Colonic mucosa (tissue), 4 donors: ENCODE measurements at places on chromosomes 4 and X.

DNA sequence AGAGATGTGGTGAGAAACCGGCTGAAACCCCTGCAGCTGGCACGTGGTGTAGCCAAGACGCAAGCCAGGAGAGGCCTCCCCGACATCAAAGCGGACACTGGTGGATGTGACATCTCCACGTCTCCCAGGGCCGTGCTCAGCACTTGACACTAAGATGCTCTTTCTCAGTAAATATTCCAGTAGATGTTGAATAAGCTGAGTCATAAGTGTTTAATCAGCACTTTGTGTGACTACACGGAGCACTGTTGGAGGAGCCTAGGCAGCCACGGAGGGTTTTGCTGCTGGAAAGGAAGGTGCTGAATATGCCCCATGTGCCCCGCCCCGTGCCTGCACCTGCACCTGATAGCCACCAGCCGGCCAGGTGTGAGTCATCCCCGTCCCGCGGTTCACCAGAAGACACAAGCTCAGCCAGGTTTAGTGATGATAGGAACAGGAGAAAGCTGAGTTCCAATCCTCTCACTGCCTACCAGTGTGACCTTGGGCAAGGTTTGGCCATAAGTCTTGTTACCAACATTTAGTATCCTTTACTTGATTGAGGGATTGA, 29.0 kb upstream of the C4orf50 start:
- DNase-seq: no peak

GRCh38 chr4:82780170-82780751, 18.3 kb downstream of the SCD5 start:
- no peak for DNase-seq

DNA sequence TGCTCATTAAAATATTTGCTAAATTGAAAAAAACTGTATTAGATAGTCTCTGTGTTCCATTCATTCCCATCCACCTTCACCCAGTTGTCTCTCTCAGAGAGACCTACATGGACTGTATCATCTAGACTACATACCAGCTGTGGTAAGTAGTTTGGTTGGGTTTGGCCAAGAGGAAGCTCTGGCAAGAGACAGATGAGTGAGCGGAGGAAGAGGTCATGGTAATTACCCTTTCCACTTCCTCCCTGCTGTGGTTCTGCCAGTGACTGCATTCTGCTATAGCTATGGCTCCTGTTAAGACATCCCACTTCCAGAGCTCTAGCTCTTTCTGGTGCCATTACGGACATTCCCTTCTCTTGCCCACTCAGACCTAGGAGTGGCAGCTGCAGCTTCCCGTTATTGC, 239.0 kb upstream of the MID1 start:
- no peak for DNase-seq

GRCh38 chrX:153778684-153779101, 2.1 kb upstream of the SRPK3 start:
- DNase-seq: no peak

- no peak for DNase-seq
Measured at GRCh38 chr4:136806844-136807243, 725.5 kb downstream of the PCDH18 start.
